ENCODE measurements at places on chromosomes 3 and 15.

- no peak for DNase-seq
Observed at GRCh38 chr3:187782006-187782405, 36.7 kb upstream of the BCL6 start.

DNA sequence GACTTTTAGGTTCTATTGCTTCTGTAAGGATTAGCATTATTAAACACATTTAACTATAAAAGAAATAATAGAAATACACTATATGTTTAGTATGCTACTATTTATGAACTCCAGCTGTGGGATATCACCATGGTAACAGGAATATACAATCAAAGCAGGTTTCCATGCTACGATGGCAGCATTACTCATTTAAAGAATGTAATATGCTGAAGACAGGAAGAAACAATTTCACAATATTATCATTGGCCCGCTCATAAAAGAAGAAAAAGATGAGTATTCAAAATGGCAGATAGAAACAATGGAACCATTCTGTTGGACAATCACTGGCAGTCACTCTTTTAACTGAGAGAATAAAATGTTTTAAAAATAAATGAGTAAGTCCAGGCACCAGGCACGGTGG lies 153.4 kb downstream of the CBLB start:
- peak; percentile 25 for DNase-seq

DNA sequence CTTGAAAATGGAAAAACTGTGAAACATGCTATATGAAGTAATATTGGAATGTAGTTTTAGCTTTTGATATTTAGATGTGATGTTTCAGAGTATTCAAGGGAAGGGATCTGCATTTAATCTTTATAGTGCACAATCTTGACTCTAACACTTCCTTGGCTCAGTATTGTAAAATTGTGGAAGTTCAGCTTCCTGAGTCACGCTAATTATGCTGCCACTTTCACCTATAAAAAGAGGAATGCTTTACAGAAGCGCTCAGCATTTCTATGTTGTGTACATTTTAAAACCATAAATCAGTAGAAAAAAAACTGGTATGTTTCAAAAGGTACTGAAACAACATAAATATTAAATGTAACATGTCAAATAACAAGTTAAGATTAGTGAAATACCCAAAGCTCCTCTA lies 32.6 kb downstream of the SERPINI2 start:
- no peak for DNase-seq

DNA sequence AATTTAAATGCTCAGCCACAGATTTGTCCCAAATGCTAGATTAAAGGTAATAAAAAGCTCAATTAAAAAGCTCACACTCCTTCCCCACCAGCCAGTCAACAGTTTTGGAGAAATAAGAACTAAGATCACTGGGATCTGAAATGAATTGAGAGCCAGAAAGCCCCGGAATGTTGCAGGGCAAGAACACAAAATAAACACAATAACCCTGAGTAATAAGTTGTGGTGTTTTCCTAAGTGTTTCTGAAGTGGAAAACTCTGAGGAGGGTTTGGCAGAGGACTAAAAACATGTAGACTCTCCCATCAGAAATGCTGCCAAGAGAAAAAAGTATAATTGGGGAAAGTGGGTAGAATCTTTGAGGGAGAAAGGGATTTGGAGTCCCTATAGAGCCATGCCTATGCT lies 127.8 kb downstream of the ABI3BP start:
- peak; percentile 24 for DNase-seq

GRCh38 chr3:71026634-71027578 lies 556.6 kb downstream of the FOXP1 start:
- DNase-seq = no peak

- no peak for DNase-seq
Observed at GRCh38 chr3:134332344-134332743, 41.9 kb downstream of the AMOTL2 start.

GRCh38 chr15:70494517-70494851 lies 268.9 kb downstream of the UACA start:
- DNase-seq = no peak

GRCh38 chr3:10666621-10667020 lies 149.4 kb upstream of the SLC6A11 start:
- DNase-seq = peak; percentile 19

DNA sequence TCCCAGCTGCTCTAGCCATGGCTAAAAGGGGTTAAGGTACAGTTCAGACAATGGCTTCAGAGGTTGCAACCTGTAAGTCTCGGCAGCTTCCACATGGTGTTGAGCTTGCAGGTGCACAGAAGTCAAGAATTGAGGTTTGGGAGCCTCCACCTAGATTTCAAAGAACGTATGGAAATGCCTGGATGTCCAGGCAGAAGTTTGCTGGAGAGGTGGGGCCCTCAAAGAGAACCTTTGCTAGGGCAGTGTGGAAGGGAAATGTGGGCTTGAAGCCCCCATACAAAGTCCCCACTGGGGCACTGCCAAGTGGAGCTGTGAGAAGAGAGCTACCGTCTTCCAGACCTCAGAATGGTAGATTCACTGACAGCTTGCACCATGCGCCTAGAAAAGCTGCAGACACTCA lies 73.7 kb downstream of the STT3B start:
- DNase-seq = no peak

DNA sequence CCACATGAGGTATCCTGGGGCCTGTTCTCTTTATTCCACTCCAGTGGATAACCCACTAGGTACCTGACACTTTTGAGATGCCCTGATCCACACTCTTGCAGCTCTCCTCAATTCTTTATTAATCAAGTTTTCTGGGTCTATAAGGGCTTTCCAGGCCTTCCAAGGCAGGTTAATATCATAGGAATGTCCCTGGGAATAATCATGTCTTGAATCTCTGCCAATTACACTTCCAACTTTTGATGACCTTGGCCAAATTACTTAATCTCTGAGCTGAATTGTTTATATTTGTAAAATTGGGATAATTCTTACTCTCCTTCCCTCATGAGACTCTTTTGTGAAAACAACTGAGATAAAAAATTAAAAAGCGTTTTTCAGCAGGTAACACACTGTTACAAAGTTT lies 881.7 kb downstream of the MCTP2 start:
- DNase-seq = no peak

GRCh38 chr15:89401631-89402517 lies 67.2 kb upstream of the POLG start:
- no peak for DNase-seq

GRCh38 chr15:46177219-46177618 lies 542.4 kb downstream of the SQOR start:
- DNase-seq = no peak

DNA sequence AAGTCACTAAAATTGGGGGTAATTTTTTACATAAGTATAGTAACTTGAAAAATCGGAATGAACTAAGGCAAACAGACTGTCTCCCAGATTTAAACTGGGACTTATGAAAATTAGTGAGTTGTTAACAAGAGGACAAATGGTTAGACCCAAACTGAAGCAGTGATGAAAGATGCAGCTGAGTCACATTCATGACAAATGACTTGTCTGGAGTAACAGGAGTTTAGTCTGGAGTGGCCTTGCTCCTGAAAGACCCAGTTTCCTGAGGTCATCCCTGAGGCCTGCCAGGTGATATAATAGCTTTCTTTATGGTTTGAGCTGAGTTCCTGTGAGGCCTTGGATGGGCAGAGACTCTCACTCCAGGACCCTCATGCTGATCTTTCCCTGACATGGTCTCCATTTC lies 9.6 kb upstream of the CTDSPL start:
- no peak for DNase-seq

GRCh38 chr3:170767576-170767941 lies 102.4 kb downstream of the RPL22L1 start:
- DNase-seq = no peak

DNA sequence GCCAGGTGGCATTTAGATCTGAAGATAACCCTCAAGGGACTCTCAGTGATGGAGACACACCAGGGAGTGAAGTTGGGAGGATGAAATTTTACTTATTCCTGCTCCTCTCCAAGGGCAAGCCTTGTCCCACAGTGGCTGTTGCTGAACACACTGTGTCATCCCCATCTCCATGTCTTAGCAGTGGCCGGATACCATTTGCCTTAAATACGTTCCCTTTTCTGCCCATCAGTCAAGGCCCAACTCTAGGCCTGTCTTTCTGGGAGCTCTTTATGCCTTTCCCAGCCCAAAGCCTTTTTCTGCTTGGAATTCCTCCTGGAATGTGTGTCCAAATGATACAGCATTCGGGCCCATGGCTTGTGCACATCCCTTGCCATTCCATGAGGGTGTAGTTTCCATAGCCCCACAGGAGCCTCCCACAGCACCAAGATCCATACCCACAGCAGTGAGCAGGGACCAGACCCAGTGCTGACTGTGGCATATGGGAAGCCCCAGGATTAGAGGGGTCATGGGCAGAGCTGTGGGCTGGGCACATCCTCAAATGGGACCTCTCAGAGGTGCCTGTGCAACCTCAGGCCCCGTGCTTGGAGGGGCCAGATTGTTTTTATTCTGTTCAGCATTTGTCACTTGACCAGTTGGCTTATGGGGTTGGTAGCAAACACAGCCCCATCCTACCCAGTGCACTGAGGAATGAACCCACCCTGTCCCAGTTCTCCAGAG lies 63.7 kb upstream of the PRR23C start:
- no peak for DNase-seq

DNA sequence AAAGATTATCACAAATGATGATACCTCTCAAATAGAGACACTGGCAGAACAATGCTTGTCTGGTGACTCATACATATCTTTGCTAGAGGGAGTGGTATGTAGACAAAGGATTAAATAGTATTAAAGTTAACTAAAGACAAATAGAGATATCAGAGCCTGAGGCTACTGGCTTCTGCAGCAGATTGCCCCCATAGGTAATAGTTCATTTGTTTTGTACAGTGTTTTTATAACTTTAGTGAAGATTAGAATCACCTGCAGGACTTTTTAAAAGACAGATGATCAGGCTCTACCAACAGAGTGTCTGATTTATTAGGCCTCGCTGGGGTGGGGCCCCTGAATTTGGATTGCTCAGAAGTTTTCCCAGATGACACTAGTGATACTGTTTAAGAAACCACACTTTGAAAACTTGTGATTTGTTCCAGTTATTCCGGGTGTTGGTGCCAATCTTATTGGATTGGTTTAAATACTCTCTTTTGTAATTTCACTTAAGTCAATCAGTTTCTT lies 96.4 kb downstream of the NAALADL2 start:
- DNase-seq = no peak

GRCh38 chr3:170724599-170725280 lies 138.9 kb upstream of the SLC7A14 start:
- no peak for DNase-seq

GRCh38 chr3:153903430-153903829 lies 217.8 kb upstream of the ARHGEF26 start:
- no peak for DNase-seq

GRCh38 chr3:43159131-43159875 lies 53.4 kb upstream of the POMGNT2 start:
- DNase-seq = no peak

DNA sequence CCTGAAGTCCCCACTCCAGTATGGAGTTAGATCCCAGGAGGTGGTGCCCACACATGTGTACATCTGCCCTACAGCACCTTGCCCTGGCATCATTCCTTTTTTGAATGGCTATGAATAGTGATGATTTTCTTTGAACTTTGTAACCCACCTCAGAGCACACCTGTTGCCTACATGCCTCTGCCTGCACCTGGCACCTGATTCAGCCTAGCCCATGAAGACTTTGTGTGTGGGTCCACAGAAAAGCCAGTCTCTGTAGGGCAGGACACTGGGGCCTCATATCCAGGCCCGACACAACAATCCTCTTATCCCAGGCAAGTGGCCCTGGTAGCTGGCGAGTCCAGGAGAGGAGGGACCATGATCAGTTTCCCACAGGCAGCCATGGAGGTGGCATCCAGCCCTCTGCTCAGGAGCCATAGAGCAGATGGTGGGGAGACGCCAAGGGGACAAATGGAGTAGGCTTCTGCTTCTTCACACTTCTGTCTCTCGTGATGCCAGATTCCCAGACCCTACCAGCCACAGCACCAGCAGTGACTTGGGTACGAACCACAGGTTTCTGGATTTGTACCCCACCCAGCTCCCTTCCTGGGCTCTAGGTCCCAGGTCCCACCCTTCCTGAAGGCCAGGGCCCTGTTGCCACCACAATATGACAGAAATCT lies 230.7 kb downstream of the UACA start:
- DNase-seq = no peak

GRCh38 chr3:4224331-4224730 lies 78.8 kb upstream of the SETMAR start:
- no peak for DNase-seq

DNA sequence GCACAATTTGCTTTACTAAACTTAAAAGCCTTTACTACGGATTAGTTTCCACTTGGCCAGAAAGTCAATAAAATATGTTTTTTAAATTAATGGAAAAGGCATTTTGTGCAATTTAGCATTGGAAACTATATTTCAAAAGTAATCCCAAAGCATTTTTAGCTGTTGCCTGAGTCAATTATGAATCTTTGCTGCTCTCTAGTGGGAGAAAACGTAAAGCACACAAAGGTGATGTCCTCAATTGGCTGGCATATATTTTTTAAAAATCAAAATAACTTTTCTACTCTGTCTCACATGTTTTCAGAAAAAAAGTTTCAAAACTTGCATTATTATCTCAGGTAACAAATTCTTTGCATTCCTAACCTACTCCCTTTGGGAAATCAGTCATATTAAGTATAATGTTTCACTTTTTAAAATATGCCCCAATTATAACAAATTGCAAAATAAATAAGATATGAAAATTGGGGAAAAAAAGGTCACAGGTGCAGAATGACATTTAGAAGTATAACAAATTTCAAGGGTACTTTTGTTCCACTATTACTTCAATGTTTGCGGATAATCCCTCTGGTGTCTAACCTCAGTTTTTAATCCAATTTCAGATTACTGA lies 47.2 kb upstream of the TEX55 start:
- DNase-seq = peak; percentile 72

DNA sequence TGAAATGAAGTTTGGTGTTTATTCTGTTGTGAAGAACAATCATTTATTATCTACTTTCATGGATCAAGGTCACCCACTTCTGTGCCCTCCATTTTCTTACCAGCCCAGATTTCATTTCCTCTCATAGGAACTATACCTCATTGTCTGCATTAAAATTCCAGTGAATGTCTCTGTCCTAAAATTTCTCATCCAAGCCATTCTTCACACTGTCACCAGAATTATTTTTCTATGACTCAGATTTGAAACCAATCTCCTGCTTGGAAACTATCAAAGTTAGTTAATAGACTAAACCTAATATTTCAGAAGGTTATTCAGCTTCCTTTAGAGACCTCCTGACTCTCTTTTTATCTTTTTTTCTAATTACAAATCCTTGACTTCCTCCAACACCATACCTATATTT lies 364.1 kb upstream of the CBLB start:
- no peak for DNase-seq

DNA sequence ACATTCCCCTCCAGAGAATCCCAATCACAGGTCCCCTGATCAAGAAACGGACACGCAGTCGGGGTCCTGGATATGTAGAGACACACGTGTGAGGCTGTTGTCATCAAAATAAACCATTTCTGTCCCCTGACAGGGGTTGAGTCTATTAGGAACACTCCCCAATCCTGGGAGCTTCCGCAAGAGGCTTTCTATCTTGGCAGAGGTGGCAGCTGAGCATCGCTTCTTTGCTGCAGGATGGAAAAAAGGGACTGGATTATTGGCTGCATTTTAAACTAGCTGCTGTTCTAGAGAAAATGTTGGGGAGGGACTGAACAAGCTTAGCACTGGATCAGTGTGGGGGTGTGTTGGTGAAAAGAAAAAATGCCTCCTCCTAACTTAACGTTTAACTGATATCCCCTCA lies 2.5 kb upstream of the CNTN4 start:
- DNase-seq = peak; percentile 33

Measured in tongue (tissue), 3 donors.